ENCODE measurements at places on chromosomes 3 and 15. TPM values are rescaled to one million over a fixed set of nuclear protein-coding genes. Genes with fewer than 3 reads are reported as not detected.

Gene MANF
- 60.6 TPM for total RNA-seq

Gene ILDR1
- total RNA-seq, result 1.9 TPM

Gene CDHR4
- total RNA-seq, result 1.6 TPM

Gene TIGIT
- not detected for total RNA-seq

Gene ZNF620
- 12.4 TPM for total RNA-seq

Gene SLC28A1
- not detected for total RNA-seq

DNA sequence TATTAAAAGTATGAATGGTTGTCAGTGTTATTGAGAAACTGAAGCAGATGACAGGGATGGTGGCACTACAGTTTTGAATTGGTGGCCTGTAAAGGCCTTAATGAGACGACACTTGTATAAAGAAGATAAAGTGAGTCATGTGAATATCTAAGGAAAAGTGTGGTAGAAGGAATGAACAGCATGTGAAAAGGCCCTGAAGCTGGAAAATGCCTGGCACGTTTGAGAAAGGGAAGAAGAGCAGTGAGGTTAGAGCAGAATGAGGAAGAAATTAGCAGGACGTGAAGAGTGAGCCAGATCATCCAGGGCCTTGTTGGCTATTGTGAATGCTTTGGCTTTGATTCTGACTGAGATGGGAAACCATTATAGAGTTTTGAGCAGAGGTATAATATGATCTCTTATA is 387.6 kb upstream of the DPH6 start:
- no peaks in the 10 kb centered on the region for H3K4me1 ChIP-seq
- no peak for DNase-seq
- no peak overlapping the region for H3K4me3 ChIP-seq
- no peaks in the 10 kb centered on the region for H3K27me3 ChIP-seq

GRCh38 chr3:148333091-148333490 is 364.6 kb upstream of the AGTR1 start:
- no peaks in the 10 kb centered on the region for H3K27me3 ChIP-seq
- H3K27ac ChIP-seq, result no peak overlapping the region
- no peaks in the 10 kb centered on the region for H3K4me1 ChIP-seq
- no peak for DNase-seq

DNA sequence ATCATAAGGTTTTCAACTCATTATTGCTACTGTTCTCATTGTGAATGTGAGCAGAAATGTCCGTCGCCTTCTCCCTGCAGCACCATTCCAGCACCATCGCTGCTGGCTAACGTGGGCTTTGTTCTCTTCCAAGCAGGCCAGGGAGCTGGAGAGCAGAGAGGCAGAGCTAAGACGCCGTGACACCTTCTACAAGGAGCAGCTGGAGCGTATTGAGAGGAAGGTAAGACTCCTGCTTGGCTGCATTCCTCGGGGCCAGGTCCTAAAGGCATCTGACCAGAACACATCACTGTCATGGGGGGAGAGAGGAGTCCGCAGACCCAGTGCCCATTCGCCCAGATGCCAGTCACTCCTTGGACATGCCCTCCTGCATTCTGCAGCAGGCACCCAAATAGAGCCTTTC is 130.4 kb upstream of the PLXNA1 start:
- no peak overlapping the region for H3K4me3 ChIP-seq
- no peak for DNase-seq
- no peaks in the 10 kb centered on the region for H3K27me3 ChIP-seq
- H3K36me3 ChIP-seq, result no peaks in the 10 kb centered on the region
- no peaks in the 10 kb centered on the region for H3K4me1 ChIP-seq

- no peaks in the 10 kb centered on the region for H3K27me3 ChIP-seq
- no peak overlapping the region for H3K27ac ChIP-seq
- H3K4me1 ChIP-seq, result no peaks in the 10 kb centered on the region
- H3K4me3 ChIP-seq, result no peak overlapping the region
These were observed 61.7 kb downstream of the SIDT1 start for GRCh38 chr3:113594066-113594465.

DNA sequence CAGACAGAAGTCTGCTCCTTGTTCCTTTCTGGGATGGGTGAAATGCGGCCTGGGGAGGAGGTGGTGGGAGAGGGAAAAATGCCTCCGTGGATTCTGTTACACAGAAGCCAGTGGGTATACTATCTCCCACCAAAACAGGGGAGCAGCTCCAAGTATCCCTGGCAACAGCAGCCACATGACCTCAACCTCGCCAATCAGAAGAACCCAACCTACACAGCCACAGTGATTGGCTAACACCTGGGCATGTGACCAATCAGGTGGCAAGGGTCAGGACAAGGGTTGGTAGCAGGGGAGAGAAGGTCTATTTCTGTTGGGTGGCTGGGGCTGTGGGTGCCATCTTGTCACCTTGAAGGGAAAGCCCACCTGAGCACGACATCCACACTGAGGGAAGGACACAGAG is 9.1 kb upstream of the ACAD9 start:
- H3K36me3 ChIP-seq, result no peaks in the 10 kb centered on the region
- no peak for DNase-seq
- H3K27me3 ChIP-seq, result no peaks in the 10 kb centered on the region
- H3K27ac ChIP-seq, result no peak overlapping the region
- no peak overlapping the region for H3K4me3 ChIP-seq

DNA sequence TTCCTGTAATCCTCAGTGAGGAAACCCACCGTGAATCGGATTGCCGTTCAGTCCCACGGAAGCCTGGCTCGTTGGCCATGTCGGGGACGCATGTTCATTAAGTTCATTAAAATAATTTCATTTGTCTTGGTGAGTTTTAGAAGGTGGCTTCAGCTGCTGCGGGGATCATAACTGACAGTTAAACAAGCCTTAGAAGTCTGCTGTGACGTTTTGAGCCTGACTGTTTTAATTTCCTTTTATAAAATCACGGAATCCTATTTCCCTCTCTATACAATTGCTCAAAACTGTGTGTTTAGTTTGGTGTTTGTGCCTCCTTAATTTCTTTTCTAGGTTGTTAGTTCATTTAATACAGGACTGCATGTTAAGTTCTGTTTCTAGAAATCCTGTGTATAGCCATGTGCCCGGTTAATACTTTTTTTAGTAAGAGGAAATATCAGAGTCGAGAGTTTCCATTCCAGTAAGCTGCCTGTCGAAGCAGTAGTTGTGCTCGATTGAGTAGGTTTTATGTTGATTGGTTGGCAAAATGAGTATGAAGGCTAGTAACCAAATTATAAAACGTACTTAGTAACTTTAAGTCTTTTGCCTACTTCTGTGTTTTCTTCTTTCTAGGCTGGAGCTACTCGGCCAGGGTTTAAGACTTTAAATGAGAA is 705 bp downstream of the NIPA2 start:
- H3K27ac ChIP-seq, result peak overlapping the region; percentile 95
- H3K27me3 ChIP-seq, result no peaks in the 10 kb centered on the region
- peak overlapping the region; percentile 73 for H3K4me3 ChIP-seq
- H3K36me3 ChIP-seq, result no peaks in the 10 kb centered on the region

GRCh38 chr15:28994831-28995596 is 109.2 kb downstream of the APBA2 start:
- H3K4me1 ChIP-seq, result no peaks in the 10 kb centered on the region
- H3K27me3 ChIP-seq, result no peaks in the 10 kb centered on the region
- H3K27ac ChIP-seq, result no peak overlapping the region
- no peak for DNase-seq
- H3K36me3 ChIP-seq, result no peaks in the 10 kb centered on the region

GRCh38 chr3:190356246-190356645 is 31.7 kb upstream of the CLDN16 start:
- no peak overlapping the region for H3K27ac ChIP-seq
- H3K27me3 ChIP-seq, result no peaks in the 10 kb centered on the region
- H3K4me3 ChIP-seq, result no peak overlapping the region
- H3K36me3 ChIP-seq, result no peaks in the 10 kb centered on the region
- DNase-seq, result no peak

DNA sequence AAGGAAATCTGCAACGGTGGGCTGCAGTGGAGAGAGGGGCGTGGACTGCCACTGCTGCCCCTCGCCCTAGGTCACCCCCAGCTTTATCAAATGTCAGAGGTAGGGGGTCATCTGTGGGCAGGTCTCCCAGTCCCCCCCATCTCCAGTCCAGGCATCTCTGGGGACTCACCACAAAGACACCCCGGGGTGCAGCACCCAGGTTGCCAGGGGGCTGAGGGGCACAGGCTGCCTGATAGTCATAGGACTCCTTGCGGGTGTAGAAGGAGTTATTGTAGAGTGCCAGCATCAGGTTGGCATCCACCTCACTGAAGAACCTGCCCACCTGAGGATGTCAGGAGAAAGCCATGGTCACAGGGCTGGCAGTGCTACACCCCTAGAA is 6.5 kb upstream of the TMEM115 start:
- DNase-seq, result no peak
- peaks cover 6% of the 10 kb centered on the region for H3K4me1 ChIP-seq
- H3K27ac ChIP-seq, result no peak overlapping the region
- H3K4me3 ChIP-seq, result no peak overlapping the region
- H3K36me3 ChIP-seq, result no peaks in the 10 kb centered on the region

DNA sequence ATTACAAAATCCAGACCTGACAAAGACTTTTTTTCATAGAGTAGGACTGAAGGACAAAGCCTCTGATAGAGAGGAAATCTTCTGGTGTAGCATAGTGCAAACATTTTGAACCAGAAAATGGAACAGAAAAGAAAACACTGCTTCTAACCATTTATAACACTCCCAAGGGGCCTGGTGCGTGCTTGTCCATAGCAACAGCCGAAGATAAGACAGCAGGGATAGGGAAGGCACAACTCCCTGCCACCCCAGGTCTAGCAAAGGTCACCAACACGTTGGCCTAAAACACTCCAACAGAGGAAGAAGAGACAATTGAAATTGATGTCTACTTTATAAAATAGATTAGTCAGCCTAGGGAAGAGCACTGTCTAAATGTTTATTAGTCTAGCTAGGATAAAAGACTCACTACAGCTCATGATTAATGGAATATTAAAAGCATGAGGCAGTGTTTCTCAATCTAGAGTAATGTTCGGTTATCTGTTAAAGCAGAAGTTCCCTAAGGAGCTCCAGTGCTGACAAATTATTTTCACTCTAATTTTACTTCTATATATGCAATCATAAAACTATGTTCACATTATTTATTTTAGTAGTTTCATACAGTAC is 145.2 kb downstream of the P3H2 start:
- H3K4me3 ChIP-seq, result no peak overlapping the region
- H3K36me3 ChIP-seq, result no peaks in the 10 kb centered on the region
- no peak for DNase-seq

- DNase-seq, result no peak
- H3K4me3 ChIP-seq, result no peak overlapping the region
- no peaks in the 10 kb centered on the region for H3K27me3 ChIP-seq
- no peaks in the 10 kb centered on the region for H3K4me1 ChIP-seq
- H3K36me3 ChIP-seq, result no peaks in the 10 kb centered on the region
- H3K27ac ChIP-seq, result no peak overlapping the region
These were observed 19.1 kb downstream of the ZDHHC19 start for GRCh38 chr3:196192036-196192523.

- no peaks in the 10 kb centered on the region for H3K4me1 ChIP-seq
- no peaks in the 10 kb centered on the region for H3K27me3 ChIP-seq
- no peak overlapping the region for H3K4me3 ChIP-seq
- no peaks in the 10 kb centered on the region for H3K36me3 ChIP-seq
- H3K27ac ChIP-seq, result no peak overlapping the region
These were observed 15.1 kb upstream of the TCAIM start for GRCh38 chr3:44323341-44323955.

DNA sequence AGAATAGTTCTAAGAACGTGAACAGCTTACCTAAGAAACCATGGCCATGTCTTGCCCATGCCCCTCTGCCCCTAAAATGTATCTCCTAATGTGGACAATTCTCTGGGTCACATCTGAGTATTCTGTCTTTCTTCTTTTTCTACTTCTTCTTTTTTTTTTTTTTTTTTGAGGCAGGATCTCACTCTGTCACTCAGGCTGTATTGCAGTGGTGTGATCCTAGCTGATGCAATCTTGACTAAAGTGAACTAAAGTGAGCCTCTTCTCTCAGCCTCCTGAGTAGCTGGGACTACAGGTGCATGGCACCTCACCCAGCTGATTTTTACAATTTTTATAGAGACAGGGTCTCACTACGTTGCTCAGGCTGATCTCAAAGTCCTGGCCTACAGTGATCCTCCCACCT is 204.8 kb upstream of the ZPLD1 start:
- no peaks in the 10 kb centered on the region for H3K36me3 ChIP-seq
- no peaks in the 10 kb centered on the region for H3K27me3 ChIP-seq
- peaks cover 3% of the 10 kb centered on the region for H3K4me1 ChIP-seq
- no peak overlapping the region for H3K4me3 ChIP-seq

- no peak for DNase-seq
- no peaks in the 10 kb centered on the region for H3K4me1 ChIP-seq
- H3K27ac ChIP-seq, result no peak overlapping the region
- H3K4me3 ChIP-seq, result no peak overlapping the region
- H3K36me3 ChIP-seq, result no peaks in the 10 kb centered on the region
These were observed 358.9 kb downstream of the PLCL2 start for GRCh38 chr3:17243621-17244020.

DNA sequence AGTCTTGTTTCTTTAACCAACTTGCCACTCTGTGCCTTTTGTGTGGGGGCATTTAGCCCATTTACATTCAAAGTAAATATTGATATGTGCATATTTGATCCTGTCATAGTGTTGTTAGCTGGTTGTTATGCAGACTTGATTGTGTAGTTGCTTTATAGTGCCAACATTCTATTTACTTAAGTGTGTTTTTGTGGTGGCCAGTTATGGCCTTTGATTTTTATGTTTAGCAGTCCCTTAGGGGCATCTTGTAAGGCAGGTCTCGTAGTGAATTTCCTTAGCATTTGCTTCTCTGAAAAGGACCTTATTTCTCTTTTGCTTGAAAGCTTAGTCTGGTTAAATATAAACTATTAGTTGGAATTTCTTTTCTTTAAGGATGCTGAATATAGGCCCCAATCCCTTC is 282.8 kb upstream of the NECTIN3 start:
- H3K27me3 ChIP-seq, result no peaks in the 10 kb centered on the region
- H3K4me1 ChIP-seq, result no peaks in the 10 kb centered on the region
- no peak overlapping the region for H3K4me3 ChIP-seq
- H3K27ac ChIP-seq, result no peak overlapping the region

- no peaks in the 10 kb centered on the region for H3K36me3 ChIP-seq
- DNase-seq, result no peak
- H3K27ac ChIP-seq, result no peak overlapping the region
- no peak overlapping the region for H3K4me3 ChIP-seq
- no peaks in the 10 kb centered on the region for H3K4me1 ChIP-seq
These were observed 328.0 kb upstream of the SOX2 start for GRCh38 chr3:181383760-181384159.
